ENCODE measurements at places on chromosomes 11 and 22.

DNA sequence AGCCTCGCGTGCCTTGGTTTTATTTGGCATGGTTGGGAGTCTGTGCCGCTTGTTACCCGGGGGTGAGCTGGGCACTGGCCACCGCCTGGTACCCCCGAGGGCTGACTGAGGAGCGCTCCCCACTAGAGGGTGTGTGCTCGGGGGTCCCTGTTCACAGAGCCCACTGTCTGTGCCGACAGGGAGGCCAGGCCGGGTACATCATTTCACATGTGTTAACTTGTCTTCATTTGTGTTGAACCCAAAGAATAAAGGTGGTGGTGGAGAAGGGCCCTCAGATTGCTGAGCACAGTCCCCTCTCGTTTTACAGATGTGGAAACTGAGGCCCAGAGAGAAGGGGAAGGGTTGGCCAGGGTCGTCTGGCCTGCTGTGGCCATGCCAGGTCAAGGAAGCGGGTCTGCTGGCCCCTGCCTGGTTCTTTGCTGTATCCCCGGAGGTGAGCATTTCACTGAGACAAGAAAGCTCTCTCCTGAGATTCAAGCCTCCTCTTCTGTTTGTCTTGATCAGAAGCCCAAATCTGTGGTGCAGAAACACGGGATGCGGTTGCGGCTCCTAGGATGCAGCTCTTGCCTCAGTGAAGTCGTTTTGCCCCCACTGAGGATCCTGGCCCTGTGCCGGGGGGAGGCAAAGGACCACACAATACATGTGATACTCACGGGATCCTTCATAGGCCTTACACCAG is 60.8 kb downstream of the FBLN1 start:
- no peak for DNase-seq

- no peak for DNase-seq
Measured at GRCh38 chr22:19149047-19149883, 827 bp downstream of the GSC2 start.

DNA sequence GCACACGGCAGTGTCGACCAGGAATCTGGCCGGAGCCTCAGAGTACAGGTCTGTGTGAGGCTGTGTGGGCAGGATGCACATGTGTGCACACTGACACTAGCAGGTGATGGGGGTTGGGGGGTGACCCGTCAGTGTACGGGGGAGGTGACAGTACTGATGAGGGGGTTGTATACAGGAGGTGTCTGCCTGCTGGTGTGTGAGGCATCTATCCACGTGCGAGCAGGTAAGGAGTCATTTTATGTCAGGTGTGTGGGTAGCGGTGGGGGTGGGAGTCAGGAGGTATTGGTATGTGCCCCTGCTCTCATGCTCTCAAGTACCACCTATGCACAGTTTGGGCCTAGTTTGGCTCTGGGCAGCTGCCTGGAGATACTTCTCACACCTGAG is 4.5 kb upstream of the PHRF1 start:
- DNase-seq, result no peak

- DNase-seq, result no peak
Measured at GRCh38 chr11:61480994-61481335, 27.6 kb upstream of the LRRC10B start.

DNA sequence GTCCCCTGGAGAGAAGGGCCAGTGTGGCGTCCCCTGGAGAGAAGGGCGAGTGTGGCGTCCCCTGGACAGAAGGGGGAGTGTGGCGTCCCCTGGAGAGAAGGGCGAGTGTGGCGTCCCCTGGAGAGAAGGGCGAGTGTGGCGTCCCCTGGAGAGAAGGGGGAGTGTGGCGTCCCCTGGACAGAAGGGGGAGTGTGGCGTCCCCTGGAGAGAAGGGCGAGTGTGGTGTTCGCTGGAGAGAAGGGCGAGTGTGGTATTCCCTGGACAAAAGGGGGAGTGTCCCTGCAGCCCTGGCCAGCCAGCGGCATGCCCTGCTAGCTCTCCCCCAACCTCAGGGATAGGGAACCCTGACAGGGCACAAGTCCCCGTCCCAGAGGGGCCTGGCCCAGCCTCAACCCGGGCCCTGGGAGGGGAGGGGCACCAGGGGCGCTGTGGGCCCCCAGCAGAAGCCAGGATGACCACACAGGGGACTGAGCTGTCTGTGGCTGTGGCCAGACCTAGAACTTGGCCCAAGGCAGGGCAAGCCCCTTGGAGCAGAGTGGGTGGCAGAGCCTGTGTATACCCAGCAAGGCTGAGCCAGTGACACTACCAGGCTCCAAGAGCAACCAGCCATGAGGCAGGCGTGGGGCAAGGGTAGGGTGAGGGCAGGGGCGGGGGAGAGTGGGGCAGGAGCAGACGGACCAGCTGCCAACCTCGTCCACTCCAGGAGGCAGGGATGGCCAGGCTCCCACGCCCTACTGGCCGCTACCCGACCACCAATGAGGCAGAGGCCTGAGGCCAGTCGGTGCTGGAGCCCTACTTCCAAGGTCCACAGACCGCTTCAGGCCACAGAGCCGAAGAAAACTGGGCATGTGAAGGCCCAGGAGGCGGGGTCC is 4.2 kb downstream of the HRAS start:
- no peak for DNase-seq

DNA sequence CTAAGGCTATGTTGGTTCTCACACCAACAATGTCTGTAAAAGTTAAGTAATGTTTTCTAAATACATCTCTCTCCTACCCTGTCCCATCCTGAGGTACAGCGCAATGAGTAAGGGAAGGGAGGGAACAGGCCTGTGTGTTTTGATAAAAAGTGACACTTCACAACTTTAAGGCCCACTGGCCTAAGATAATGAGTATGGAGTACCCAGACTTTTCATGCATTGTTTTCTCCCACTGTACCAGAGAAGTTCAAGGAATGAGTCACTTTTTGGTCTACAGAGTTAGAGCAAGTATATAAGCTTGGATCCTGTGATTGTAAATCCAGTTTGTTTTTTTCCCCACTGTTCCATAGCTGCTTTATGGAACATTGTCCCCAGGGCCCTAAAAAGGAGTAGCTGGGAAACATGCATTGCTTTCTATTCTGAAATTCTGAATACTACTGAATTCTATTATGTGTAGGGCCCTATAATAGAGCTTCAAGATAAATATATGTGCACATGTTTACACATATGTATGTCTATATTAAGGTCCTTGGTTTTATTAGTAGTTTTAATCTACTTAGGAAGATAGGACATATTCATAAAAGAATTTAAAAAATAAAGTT is 29.8 kb downstream of the KCNE3 start:
- DNase-seq, result no peak

GRCh38 chr11:116890193-116890592 is 52.8 kb upstream of the APOA1 start:
- no peak for DNase-seq

DNA sequence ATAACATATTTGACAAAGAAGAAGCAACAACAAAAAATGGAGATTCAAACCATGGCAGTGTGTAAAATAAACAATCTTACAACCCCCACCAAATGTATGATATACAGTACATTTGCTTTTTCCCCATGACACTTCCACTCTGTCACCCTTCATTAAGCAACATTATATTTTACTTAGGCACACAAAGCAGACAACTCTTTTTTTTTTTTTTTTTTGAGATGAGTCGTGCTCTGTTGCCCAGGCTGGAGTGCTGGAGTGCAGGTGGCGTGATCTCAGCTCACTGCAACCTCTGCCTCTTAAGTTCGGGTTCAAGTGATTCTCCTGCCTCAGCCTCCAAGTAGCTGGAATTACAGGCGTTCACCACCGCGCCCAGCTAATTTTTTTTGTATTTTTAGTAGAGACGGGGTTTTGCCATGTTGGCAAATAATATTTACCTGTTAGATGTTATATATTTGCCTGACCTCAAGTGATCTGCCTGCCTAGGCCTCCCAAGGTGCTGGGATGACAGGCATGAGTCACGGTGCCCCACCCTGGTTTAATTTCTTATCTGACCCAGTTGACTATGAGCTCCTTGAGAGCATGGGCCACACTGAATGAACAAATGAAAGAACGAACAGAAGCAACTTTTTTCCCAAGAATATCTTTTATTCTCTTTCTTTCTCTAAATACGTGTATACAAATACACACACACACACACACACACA is 5.5 kb upstream of the PCF11 start:
- no peak for DNase-seq

DNA sequence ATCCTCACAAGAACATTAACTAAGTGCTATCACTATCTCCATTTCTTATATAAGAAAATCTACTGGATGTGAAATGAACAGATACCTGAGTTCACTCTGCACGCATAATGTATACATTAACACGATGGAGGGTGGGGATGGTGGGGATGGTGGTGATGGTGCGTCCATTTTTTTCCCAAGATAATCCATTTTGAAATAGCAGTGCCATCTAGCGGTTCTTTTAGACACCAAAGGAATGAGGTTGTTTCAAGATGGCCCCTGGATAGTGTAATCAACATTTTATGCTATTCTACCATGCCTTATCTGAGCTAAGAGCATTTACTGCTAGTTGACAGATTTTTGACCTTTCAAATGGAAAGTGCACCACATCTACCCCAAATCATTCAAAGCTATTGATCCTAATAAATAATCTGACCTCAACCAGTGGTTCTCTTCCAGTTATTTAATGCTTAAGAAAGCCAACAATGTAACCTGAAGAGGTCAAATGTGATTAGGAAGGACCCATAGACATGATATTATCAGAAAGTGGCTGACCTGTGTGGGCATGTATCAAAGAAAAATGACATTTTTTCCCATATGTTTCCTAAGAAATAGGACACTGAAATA is 714.7 kb upstream of the TENM4 start:
- DNase-seq, result no peak

DNA sequence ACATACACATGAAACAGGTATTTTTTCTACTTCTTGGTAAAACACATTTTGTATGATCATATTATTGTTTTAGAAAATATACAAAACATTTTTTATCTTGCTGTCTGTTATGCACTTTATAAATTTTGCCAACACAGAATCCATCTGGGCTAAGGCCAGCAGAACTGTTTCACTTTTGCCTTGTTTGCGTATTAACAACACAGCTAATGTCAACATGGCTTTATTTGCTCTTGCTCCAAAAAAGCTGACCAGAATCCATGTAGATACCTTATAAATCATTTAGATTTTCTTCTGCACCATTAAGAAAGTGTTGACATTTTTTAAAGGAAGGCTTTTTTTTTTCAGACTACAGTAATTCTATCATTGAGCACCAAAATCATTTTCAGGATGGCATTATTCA is 58.1 kb upstream of the PGR start:
- no peak for DNase-seq

DNA sequence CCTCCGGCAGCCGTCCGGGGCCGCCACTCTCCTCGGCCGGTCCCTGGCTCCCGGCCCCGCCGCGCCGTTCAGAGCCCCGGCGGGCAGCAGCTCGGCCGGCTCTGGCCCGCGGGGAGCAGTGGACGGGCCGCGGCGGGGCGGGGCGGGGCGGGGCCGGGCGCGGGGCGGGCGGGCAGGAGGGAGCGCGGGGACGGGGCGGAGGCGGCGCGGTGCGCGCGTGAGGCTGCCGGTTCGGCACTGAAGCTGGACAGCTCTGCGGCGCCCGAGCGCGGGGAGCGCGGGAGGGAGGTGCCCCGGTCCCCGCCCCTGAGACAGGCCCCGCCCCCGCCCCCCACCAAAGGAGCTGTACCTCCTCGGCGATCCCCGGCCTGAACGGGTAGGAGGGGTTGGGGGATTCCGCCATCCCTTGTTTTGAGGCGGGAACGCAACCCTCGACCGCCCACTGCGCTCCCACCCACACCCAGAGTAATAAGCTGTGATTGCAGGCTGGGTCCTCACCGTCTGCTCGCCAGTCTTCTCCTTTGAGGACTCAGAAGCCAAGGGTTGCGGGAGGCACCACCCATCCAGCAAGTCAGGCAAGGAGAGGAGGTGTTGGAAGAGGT is at the start of gene DRD2:
Gene DRD2, minus strand, starts transcription at position 239 of the 602 bp plus-strand sequence. CDS start 50,747 bp downstream, outside the sequence.
- no peak for DNase-seq

DNA sequence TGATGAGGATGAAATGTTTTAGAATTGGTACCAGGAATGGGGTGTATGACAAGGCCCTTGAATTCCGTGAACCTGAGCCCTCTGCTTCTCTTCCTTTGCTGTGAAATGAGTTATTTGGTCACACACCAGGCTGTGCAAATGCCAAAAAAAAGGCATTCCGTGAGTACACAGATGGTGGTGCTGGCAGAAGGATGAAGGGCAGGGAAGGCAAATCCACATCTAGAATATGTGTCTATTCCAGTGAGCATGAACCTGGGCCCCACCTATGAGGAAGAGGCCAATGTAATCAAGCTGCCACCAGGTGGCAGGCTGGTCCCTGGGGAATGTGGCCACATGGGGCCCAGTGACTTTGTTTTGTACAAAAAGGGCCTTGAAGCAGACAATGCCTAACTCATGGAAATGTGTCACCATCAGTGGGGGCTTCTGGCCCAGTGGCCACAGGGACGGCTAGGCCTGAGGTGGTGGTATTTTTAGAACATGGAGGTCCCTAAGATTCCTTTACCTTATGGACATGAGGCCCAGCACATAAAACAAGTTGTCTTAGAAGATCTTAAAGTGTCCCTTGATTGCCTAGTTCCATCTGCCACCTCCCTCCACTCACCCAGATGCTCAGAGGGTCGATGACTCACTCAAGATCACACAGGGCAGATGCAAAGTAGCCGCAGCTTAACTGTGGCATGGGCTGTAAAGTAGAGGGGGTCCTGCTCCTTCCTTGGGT is 3.9 kb upstream of the RNF215 start:
- peak; percentile 42 for DNase-seq

Measured in stimulated activated CD8-positive, alpha-beta memory T cell treated with anti-CD3 and anti-CD28 coated beads, Interleukin-15, amount 100 ng/mL, for 24 hours (primary cell).